ENCODE measurements at places on chromosomes 16 and 17. TPM values are rescaled to one million over a fixed set of nuclear protein-coding genes. Genes with fewer than 3 reads are reported as not detected.

The RBFOX1 gene
- not detected for total RNA-seq

The PLD6 gene
- total RNA-seq, result 6.5 TPM

The CA7 gene
- not detected for total RNA-seq

The ZDHHC1 gene
- total RNA-seq, result 5.8 TPM

The DNASE1L2 gene
- 1.7 TPM for total RNA-seq

The KRTAP9-4 gene
- total RNA-seq, result not detected

All from A549 treated with CpdA at 1 μM for 4 hours (cell line).